Amniotic stem cell (primary cell): ENCODE measurements at places on chromosomes 7 and 10.

GRCh38 chr10:115141254-115141653, 48.1 kb downstream of the ATRNL1 start:
- no peak for DNase-seq

DNA sequence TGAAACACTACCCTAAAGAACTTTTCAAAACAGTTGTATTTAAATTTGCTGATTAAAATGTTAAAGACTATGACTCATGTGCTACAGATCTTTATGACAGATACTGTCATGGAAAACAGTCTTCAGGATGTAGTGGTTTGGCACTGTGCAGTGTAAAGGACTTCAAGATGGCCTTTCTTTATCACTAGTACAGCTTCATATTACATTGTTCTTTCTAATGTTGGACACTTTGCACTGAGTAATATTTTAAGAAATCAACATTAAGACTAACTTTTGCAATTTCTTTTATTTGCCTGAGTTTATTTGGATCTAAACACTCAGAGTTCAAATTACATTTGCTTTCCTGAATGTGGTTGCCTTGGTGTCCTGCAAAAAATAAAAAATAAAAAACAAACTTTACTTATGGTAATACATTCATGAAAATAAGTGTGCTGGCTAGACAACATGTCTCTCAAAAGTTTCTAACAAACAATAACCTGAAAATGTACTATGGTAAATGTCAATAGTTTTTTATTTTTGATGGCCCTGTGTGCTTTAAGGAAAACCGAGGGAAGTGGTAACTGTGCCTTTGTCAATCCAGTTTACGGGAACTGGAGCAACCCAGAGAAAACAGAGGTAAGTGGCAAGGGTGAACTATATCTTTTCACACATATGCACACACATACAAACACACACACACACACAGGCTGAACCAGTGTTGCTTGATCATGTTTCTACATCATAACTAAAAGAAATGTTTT, 85.9 kb upstream of the PLXDC2 start:
- no peak for DNase-seq

GRCh38 chr7:98291717-98292116, 10.2 kb downstream of the BRI3 start:
- DNase-seq = no peak

GRCh38 chr7:4102231-4102841, 579.8 kb upstream of the FOXK1 start:
- no peak for DNase-seq

GRCh38 chr10:35872671-35873070, 230.6 kb upstream of the FZD8 start:
- no peak for DNase-seq

- no peak for DNase-seq
These were observed 48.5 kb upstream of the ARL4A start for GRCh38 chr7:12638851-12639456.

DNA sequence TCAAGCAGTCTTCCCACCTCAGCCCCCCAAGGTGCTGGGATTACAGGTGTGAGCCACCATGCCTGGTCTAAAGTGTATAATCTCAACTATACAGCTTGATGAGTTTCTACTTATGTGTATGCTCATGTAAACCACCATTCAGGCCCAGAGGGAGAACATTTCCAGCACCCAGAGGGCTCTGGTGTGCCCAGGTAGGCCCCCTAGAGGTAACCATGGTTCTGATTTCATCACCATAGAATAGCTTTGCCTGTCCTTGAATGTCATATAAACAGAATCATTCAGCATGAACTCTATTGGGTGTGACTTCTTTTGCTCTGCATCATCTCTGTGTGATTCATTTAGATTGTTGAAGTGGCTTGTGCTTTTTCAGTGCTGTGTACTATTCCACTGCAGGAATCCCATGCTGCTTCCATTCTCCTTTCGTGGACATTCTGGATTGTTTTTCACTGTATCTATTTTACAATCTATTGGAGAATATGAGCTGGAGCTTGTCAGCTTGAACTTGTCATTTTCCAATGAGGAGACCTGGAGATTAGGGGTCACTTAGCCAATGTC, 35.2 kb downstream of the COL26A1 start:
- DNase-seq = no peak
